ENCODE measurements at places on chromosomes 2 and 18. TPM values are rescaled to one million over a fixed set of nuclear protein-coding genes. Genes with fewer than 3 reads are reported as not detected.

The ZNF385B gene
- polyA plus RNA-seq: 13.1 TPM

The COL3A1 gene
- polyA plus RNA-seq: 1,302 TPM

The CPS1 gene
- 5.4 TPM for polyA plus RNA-seq

The DSG2 gene
- polyA plus RNA-seq: 44.1 TPM

The CHRNG gene
- 1.1 TPM for polyA plus RNA-seq

The EVA1A gene
- polyA plus RNA-seq: 12.2 TPM
